ENCODE measurements at places on chromosomes 11 and 22.
A peak's percentile ranks its signal among the peaks of the same experiment; 100 is the strongest.

DNA sequence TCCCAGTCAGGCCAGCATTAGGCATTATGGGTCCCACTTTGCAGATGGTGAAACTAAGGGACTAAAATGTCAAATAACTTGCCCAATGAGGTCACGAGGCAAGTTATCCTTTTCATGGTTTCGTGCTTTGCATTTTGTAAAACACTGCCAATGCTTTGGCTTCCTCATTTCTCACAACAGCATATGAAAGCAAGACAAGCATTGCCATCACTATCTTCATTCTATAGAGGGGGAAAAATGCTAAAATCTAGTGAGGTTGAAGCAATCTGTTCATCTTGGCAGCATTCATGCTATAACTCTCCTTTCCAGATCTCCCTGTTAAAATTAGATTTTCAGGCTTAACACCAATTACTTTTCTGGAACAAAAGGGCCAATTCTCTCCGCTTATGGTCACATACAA, 14.8 kb downstream of the FAM181B start:
- no peak for DNase-seq

DNA sequence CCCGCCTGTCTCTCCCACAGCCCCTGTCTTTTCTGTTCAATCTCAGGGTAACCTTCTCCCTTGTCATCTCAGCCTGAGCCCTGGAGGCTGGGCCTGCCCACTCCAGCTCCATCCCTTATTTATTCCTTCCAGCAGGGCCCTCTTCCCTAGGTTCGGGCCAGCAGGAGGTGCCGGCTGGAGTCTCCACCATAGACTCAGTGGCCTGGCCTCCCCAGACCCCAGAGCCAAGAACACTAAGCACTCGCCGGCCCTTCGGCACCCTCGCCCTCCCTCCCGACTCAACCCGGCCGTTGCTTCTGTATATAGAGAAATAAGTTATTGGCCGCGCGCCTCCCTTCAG, 1.4 kb upstream of the RAB1B start:
- DNase-seq: no peak

- no peak for DNase-seq
Observed at GRCh38 chr11:115591380-115591779, 87.2 kb upstream of the CADM1 start.

DNA sequence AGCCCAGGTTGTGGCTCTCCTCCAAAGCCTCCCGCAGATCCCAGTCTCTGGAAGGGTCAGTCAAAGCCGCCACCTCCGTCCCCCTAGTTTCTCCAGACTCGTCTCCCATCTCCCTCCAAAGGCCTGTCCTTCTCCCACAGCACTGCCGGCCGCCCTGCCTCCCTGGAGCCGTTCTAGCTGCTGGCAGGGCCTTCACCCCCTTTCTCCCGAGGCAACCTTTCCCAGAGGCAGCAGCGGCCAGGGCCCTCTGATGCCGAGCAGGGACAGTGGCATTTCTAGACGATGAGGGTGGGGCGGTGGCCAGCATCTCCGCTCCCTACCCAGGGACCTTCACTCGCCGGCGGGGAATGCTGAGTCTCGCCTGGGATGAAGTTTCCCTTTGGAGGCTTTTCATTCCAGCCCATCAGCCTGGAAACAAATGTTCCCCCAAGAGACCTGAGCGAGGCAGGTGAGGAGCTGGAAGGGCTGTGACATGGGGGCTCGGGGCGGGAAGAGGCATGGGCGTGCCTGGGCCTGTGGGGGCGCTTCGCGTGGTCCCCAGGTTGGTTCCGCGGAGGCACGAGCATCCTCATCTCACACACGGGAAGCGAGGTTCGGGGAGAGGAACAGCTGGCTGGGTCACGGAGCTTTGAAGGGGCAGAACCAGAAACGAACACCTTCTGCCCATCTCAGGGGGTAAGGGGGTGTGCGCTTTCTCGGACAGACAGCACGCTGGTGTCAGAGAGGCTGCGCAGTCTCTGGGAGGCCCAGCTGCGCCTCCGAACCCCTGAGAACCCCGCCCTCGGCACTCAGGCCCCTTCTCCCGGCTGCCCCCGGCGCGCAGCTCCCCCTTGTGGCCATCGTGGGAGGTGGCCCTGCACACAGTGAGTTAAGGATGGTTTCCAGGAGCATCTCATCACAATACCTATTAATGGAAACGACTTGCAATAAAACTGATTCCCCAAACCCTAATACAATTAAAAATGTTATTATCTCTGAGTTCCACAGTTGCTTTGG, 18.1 kb upstream of the KLHL35 start:
- no peak for DNase-seq

GRCh38 chr11:82759649-82760048, 26.0 kb upstream of the FAM181B start:
- no peak for DNase-seq

DNA sequence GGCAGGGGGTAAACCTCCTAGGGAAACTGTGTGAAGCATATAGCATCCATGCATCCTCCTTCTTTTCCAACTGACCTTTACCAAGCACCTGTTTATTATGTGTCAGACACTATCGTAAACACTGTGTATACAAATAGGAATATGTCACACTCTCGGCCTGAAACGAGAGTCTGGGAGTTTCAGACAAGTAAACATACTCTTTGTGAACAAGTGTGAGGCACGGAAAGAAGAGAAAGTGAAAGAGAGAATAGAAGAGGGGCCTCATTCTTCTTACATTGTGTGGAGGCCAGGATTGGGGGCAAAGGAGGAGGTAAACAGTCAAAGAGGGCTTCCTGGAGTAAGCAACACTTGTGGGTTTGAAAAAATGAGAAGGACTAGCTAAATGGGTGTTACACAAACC, 16.4 kb downstream of the CSNK2A3 start:
- no peak for DNase-seq

DNA sequence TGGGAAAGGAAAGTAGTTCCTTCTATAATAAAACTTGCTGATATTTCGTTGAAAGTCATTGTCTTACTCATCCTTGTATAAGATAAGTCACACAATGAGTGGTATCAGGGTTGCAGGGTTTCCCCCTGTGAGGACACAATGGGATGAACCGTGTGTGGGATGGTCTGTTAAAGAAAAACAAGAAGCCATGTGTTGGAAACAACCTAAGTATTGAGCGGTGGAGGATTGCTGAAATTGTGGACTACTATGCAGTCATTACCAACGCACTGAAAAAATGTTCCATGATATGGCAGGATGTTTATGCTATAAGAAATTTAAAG, 28.6 kb downstream of the PTPRJ start:
- DNase-seq: no peak

DNA sequence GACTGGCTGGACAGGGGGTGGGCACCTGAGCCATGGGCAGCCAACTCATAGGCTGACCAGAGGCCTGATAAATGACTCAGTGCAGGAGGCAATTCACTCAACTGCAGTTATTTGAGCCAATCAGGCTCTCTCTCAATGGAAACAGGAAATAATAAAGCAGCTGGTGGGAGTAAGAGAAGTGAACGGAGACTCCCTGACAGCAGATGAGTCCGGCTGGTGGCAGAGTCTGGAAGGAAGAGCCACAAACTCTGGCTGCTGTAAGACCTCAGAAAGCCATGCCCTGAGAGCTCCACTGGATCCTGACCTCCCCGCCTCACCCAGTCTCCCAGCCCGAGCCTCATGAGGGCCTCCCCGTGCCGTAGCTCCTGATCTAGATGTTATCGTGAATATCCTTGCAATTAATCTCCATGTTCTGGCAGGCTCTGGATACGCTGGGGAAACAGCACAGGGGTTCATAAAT, 69.8 kb downstream of the TRIM29 start:
- DNase-seq: no peak

- DNase-seq: no peak
Observed at GRCh38 chr11:60880643-60881282, 13.4 kb downstream of the ZP1 start.

DNA sequence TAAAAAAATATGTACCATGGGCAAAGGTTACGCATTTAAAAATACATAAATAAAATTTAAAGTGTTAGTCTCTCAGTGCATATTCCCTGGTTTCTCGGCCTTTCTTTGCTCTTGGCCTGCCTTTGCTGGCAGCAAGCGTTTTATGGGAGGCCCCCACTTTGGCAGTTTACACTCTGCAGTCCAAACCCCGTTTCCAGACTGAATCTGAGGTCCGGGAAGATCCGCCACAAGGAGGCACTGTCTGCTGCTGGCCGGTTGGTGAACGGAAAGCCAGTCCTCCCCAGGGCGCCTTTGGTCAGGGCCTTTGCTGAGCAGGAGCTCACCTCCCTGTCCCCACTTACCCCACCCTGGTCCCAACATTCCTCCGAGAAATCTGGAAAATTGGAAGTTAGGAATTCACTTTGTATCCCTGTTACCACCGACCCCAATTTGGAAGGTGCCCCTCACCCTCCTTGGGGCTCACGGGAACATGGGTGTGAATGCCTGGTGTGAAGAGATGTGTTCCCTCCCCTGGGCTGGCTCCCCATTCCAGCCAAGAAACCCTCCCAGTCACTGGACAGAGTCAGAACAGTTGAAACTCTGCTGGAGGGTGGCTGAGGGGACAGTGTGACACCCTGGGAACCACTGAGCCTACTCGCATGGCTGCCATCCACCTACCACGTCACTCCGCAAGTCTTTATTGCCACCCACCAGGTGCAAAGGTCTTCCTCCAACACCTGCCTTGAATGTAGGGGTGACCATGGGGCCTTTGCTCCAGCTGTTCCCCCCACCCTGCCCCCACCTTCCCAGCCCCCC, 9.4 kb upstream of the SF1 start:
- peak; percentile 77 for DNase-seq

DNA sequence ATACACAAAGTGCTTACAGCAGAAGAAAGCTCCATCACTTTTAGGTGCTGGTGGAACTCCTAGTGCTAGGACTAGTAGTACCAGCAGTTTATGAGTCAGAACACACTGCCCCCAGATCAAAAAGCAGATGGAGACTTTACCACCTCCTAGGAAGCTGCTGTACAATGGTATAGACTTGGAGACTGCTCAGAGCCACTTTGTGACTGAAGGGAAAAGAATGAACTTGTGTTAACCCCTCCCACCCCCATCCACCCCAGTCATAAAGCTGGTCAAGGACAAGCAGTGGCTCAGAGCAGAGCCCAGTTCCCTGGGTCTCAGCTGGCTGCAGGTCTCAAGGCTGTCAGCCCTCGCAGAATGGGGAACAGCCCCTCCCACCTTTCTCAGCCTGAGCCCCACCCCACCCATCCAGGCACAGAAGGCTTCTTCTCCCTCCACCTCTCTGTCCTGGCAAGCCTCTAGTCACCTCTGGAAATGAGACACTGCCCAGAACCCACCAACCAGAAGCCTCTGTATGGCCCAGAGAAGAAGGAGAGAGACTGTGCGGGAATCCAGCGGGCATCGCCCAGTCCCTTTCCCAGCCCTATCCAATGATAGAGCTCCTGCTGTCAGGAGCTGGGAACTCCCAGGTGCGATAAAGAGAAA, 23.8 kb downstream of the PACSIN2 start:
- no peak for DNase-seq

- DNase-seq: no peak
Observed at GRCh38 chr11:132686886-132687285, 845.4 kb downstream of the OPCML start.

- DNase-seq: no peak
Observed at GRCh38 chr11:125939081-125939521, 6.7 kb upstream of the VSIG10L2 start.

DNA sequence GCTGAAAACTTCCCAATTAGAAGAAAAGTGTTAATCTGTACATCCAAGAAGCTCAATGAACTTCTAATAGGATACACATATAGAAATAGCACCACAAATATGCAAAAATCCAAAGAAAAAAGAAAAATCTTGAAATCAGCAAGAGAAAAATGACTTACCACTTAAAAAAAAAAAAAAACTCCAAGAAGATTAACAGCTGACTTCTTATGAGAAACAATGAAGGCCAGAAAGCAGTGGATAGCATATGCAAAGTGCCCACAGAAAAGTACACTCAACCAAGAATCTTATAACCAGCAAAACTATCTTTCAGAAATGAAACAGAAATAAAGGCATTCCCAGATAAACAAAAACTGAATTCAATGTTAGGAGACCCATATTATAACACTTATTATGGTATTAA, 29.9 kb upstream of the OR5B12 start:
- no peak for DNase-seq

GRCh38 chr11:134647066-134647743, 235.2 kb upstream of the B3GAT1 start:
- DNase-seq: no peak

DNA sequence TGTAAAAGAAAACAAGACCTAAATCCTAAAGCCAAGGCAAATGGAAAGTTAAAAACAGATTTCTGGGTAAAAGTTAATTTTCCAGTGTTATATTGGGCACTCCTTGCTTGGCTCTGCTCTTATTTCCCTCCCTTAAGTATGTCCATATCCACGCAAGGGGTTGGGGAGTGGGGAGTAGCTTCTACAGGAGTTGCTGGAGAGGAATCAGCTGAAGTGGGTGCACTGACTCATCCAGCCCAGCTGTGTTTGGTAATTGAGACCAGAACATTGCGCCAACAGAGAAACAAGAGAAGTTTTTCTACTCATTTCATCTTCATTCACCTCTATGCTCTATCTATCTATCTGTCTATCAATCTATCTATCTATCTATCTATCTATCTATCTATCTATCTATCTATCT, 298.4 kb upstream of the PDGFD start:
- DNase-seq: no peak

DNA sequence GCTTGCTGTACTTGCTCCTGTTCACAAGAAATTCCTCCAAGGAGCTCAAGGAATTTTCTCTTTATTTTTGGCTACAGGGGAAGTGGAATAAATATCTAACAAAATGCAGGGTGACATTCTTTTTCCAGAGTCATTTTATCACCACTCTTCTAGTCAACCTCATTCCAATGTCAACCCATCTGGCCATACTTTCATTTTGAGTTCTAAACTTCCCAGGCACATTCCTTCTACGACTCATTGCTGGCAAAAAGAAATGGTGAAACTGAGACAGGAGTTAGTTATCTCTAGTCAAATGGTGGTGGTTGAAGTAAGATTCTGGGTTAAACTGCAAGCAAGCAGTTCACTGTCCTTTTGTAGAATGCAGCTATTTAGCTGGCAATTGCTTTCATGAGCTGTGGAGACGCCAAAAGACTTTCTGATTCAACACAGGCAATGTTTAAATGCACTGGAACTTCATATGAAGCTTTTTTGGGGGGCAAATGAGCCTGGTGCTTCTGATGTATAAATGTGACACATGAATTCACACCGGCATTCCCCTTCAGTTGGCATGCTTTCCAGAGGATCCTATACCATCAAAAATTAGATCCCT, 304.6 kb downstream of the CADM1 start:
- DNase-seq: no peak

DNA sequence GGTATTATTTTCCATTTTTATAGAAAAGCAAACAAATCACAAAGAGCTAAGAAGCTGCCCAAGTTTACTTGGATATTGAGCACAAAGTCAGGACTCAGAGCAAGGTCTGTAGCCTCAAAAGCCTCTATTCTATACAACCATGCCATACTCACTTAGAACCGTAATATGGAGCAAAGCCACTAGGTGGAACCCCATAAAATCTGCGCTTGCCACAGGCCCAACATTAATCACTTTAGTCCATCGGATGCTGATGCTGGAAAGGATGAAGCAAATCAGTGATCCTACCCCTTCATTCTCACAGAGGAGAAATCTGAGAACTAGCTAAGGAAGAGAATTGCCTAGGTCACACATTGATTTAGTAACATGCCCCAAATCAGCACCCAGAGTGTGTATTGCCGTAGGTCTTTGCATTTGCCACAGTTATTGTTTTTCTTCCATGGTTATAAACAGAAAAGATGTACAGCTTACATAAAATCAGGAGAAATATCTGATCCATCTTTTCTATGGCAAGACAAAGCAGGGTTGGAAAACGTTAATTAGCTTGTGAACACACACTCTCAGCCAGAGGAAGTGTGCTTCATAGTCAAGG, 56.7 kb upstream of the RAB38 start:
- DNase-seq: peak; percentile 33

Measured in GM19239 (cell line).